Suppressor macrophage (primary cell): ENCODE measurements at places on chromosomes 11 and 22.

DNA sequence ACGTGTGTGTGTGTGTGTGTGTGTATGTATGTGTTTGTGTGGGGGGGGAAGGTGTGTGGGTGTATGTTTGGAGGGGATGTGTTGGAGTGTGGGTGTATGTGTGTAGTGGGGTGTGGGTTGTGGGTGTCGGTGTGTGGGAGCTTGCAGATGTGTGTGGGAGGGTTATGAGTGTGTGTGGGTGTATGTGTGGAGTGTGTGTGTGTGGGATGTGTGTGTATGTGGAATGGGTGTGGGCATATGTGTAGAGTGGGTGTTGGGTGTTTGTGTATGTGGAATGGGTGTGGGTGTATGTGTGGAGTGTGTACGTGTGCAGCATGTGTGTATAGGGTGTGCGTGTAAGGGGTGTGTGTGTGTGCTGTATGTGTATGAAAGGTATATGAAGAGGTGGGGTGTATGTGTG lies 14.7 kb downstream of the STX3 start:
- no peak for DNase-seq

DNA sequence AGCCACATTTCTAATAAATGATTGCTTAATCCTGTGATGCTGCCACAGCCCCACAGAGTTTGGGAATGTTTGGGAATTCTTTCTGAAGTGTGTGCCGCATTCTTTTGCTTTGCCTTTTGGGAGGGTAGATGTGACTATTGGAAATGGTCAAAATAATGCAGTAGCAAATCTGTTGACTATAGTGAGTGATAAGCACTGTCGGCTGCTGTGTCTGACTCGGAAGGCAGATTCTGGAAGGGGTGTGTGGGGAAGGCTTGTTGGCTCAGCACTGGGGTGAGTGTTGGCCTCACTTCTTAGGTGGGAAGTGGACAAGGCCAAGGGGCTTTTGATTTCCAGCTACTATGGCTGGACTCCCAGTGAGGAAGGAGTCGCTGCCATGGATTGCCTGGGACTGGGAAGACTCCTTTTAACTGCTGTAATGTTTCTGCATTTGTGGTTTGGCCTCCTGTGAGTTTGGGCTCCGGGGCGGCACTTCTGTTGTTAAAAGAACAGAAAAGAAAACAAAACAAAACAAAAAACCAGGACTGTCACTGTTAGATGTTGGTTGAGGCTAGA lies 20.1 kb downstream of the ZBTB16 start:
- no peak for DNase-seq

- DNase-seq = peak; percentile 78
Observed at GRCh38 chr11:46352063-46352841, 5.0 kb downstream of the DGKZ start.

DNA sequence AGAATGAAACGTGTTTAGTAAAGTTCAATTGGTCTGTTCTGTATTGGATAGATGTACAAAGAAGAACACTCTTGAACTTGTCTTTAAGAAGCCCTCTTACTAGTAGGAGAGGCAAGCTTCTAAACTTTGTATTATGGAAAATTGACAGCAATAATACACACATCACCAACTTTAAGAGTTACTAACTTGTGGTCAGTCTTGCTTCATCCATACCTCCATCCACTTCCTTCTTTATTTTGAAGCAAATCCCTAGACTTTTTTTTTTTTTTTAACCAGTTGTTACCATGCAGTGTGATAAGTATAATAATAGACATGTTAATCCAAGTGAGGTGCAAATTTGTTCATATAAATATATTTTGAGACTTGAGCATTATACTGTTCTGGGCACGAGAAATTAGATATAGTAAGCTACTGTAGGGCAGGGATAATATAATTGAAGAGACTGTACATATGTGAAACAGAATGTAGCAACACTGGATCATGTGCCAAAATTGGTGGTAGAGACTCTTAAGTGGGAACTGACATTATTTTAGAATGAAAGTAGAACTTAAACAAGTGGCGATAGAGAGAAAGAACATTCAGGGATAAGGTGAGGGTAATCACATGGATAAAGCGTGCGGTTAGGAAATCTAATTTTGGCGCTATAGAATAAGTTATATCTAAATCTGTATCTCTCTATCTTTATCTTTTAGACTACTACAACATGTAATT lies 6.5 kb downstream of the FAR1 start:
- peak; percentile 88 for DNase-seq

- DNase-seq = no peak
Observed at GRCh38 chr22:27063406-27063805, 406.0 kb downstream of the MIAT start.

GRCh38 chr11:76763573-76764346 lies 19.4 kb upstream of the TSKU start:
- peak; percentile 32 for DNase-seq

GRCh38 chr11:120089036-120090001 lies 48.6 kb downstream of the TRIM29 start:
- DNase-seq = no peak

GRCh38 chr22:47850644-47851151 lies 1088.2 kb downstream of the TBC1D22A start:
- no peak for DNase-seq
